ENCODE measurements at places on chromosomes 2 and 18.

GRCh38 chr2:152861349-152861942 lies 143.0 kb downstream of the ARL6IP6 start:
- DNase-seq = no peak

DNA sequence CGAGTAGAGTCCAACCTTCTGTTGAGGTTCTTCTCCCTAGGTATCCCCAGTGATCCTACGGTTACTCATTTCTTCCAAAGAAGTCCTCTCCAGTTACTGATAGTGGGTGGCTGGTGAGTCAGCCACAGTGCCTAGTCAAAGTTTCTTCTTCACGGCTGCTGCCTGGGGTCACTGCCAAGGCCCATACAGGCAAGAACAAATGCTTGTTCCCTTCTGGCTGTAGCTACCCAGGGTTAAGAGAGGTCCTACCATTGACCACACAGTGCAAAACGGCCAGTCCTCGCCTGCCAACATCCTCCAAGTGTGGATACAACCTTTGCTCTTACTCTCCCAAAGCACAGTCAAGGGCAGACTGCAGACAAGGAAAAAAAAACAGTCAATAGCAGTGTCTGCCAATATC lies 2.9 kb upstream of the PTPN4 start:
- peak; percentile 23 for DNase-seq

DNA sequence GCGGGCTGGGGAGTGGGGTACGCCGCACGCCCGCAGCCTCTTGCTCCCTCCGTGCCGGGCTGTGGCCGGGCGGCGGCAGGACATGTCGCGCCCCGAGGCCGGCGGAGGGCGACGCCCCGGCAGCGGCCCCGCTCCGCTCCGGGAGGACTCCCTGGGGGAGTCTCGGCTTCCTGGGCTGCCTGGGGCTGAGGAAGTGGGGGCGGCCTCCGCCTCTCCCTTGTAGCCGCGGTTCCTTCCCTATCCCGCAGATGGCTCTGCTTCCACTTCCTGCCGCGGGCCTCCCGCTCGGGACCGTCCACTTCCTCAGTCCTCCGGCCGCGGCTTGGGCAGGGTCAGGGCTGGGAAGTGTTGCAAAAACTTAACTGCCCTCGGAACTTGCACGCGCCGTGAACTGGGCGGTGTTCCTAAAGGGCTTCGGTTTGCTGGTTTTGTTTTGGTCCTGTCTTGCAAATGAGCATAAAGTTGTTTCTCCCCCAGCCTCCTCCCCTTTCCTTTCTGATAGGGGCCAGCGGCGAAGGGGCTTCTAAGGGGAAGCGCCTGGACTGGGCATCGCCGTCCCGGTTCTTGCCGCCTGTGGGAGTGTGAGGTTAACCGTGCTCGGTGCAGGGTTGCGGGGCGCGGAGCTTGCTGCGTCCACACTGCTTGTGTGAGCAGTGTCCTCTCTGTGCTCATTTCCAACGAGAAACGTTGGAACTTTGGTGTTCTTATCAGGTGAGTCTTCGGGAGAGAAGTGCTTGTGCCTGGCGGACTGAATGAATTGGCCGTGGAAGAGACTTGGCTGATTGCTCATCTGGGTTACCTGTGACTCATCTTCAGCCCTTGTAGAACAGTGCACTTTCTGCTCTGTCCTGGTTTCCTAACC lies 600 bp downstream of the RALB start:
- DNase-seq = no peak

DNA sequence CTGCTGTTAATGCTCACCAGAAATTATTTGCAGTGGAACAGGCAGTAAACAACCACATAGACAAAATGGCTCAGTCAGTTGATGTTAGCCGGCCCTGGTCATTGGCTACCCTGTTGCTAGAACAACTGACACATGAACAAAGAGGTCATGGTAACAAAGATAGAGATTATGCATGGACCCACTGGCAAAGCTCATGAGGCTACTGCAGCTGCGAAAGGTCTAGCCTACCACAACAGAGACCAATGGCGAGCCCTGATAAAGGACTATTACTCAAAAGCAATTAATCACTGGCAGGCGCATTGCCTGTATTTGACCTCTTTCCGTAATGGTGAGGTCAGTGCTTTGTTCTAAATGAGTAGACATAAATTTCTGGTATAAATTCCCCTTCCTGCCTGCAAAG lies 474.2 kb downstream of the DSC3 start:
- DNase-seq = no peak

DNA sequence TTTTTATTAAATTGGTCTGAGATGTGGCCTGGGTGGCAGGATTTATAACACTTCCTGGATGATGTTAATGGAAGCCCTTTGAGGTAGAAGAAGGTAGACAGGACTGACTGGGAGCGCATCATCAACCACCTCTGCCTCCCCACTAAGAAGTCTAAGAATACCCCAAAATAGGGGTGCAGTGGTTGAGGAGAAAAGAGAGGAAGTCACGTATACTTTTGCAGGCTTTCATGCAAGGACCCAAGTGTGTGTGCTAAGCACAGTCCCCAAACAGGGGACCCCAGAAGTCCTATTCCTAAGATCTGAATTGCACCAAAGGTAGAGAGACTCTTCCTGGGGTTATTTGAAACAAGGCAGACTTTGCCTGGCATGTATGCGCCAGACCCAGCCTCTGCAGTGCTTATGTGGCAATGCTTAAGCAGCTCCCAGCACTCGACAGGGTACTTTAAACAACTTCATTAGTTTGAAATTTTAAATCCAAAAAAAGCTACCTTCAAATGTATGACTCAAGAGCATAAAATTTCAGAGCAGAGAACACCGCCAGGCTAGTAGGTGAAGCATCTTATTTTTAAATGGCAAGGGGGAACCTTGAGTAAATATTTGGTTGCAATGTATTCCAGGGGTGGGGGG lies 35.3 kb downstream of the BCL2 start:
- DNase-seq = no peak

- no peak for DNase-seq
Observed at GRCh38 chr2:173092844-173093402, 17.3 kb downstream of the MAP3K20 start.

GRCh38 chr2:224016963-224017362 lies 22.1 kb downstream of the SERPINE2 start:
- DNase-seq = no peak

Data from stimulated activated CD4-positive, alpha-beta T cell treated with anti-CD3 and anti-CD28 coated beads, Interleukin-1b, Interleukin-23, amount 100 ng/mL, for 4 hours (primary cell).